ENCODE measurements at places on chromosomes 2 and 18.

- no peak for DNase-seq
Observed at GRCh38 chr2:69689466-69689865, 45.9 kb upstream of the AAK1 start.

DNA sequence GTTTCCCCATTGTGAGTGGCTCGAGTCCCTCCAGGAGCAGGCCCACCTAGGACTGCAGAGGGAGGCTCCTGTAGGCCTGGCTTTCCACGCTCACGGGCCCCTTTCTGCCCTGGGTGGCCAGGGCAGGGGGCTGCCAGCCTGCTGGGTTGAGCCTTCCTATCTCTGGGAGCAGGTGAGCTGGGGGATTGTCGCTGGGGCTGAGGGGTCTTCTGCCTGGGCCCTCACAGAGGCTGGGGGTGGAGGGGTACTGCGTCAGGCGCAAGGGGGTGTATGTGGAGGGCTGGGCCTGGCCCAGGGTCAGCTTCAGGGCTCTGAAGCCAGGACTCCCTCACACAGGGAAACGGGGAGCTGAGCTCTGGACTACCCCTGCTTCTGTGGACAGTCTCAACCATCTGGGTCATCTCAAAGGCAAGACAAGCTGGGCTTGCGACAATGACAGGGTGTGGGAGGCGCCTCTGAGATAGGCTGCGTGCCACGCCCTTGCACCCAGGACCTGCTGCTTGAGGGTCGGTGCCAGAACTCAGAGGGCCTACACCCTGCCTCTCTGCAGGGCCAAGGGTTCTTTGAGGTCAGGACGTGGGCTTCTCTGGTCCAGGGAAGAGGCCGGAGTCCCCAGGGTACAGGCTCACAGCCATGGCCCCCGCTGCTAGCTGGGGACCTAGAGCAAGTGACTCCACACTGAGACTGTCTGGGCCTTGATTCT, 206.1 kb downstream of the TWIST2 start:
- DNase-seq = no peak

- no peak for DNase-seq
Observed at GRCh38 chr2:109702250-109702985, 88.3 kb downstream of the SOWAHC start.

DNA sequence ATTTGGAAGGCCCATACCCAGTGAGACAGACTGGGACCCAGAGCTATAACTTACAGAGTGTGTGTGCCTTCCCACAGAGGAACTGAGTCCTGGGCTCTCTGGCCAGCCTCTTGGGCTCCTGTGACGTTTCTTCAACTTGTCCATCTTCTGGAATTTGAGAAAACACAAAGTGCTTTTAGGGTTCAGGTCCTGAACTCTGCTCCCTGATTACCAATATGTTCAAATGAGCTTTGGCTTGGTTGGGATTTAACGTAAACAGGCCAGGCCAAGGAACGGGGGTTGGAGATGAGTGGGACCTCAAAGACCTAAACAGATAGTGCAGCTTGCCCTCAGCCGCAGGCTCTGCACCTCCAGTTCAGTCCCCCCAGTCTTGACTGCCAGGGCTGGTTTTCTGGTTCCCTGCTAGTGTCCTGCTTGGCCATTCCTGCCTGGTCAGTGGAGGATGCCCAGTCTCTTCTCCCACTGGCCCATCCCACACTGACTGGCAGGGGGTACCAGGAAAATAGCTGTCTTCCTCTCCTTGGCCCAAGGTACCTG, 44.9 kb downstream of the TMEM17 start:
- no peak for DNase-seq

- DNase-seq = no peak
Observed at GRCh38 chr2:234412726-234413125, 84.2 kb downstream of the ARL4C start.

DNA sequence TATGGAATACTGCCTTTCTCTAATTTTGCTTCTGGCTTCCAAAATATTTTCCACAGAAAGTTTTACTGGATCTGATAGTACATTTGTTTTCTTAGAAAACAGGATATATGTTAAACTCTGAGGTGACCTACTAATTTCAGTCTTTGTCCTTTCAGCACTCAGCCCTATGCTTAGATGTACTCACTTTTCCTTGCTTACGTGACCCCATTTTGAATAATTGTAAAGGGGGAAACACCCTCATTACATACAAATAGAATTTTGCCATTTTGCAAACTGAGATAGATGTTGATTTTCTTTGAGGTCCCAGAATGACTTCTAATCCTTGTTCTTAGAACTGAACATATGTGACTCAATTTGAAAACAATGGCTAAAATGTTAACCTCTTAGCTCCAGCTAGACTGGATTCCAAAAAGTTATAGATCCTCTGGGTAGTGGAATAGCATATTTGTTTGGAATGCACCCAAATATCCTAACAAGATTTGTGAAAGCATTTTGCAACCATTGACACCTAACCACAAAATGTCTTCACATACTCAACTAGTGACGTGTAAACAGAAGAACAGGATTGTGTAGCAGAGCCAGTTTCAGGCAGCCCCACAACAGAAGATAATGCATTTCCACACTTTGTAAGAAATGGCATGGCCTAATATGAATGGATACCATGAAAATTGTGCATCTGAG, 44.8 kb upstream of the EHBP1 start:
- peak; percentile 39 for DNase-seq

GRCh38 chr2:98563394-98563793, 44.9 kb downstream of the COA5 start:
- no peak for DNase-seq

DNA sequence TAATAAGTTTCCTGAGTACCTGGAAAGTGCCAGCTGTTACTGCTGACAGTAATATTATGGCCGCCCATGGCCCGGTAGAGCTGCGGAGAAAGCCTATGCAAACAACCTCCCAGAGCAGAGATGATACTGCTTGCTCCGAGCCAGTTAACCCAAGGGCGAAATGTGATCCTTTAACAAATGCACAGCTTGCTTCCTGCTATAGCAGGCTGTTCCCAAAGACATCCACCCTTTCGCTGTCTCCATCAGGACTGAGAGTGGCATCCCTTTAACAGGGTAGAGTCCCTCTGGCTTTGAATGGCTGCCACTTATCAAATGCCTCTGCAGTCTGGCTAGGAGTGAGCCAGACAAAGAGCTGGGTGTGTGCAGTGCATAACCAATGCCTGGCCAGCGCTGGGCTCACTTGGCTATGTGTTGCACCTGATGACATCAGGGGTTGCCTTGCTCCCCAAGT, 69.7 kb upstream of the DAPL1 start:
- DNase-seq = no peak

GRCh38 chr18:29060349-29060748, 883.4 kb upstream of the CDH2 start:
- peak; percentile 47 for DNase-seq

GRCh38 chr2:231601356-231602229, 8.9 kb downstream of the TEX44 start:
- DNase-seq = peak; percentile 71

DNA sequence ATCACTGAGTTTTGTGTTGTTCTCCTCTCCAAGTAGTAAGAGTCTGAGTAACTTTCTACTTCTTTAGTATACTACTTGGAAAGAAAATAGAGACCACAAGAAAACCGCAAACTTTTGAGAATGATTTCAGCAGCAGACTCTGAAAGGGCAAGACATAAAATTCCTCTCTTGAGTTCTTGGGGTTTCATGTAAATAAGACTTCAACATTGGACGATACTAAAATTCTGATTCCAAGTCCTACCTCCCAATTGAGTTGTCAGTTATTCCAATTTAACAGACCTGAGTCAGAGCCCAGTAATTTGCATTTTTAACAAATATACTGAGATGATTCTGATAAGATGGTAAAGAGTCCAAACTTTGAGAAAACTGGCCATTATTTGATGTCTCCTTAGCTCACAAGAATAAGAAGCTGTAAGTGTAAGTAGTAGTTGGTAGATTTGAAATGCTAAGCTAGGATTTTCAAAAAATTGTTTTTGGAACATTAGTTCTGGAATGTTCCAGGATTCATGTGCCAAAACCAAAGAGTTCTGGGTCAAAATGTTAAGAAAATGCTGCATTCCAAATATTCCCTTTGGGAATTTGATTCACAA, 261.6 kb upstream of the SPOPL start:
- no peak for DNase-seq

- DNase-seq = no peak
Observed at GRCh38 chr2:239146011-239146641, 254.7 kb downstream of the HDAC4 start.

GRCh38 chr2:164739966-164740365, 101.7 kb downstream of the COBLL1 start:
- DNase-seq = no peak

- no peak for DNase-seq
Observed at GRCh38 chr2:105446501-105446900, 47.6 kb upstream of the FHL2 start.

GRCh38 chr2:5734859-5735520, 42.8 kb downstream of the SOX11 start:
- no peak for DNase-seq

- DNase-seq = no peak
Observed at GRCh38 chr2:235229236-235229635, 264.6 kb upstream of the AGAP1 start.

DNA sequence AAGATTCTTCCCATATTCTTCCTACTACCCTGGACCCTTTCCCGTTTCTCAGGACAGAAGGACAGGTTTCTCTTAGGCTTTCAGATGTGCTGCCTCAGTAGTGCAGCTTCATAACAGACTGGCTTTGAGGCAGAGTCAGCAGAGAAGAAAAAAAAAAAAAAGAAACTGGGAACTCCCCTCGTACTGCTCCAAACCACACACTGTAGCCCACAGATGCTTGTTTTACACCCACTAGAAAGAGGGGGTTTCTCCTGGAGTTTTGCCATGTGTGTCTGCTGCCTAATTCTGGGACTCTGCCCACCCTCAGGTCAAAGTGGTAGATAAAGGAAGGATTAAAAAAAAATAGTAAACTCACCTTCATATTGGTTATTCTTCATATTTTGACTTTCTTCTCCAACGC, 95.9 kb downstream of the NCOA1 start:
- no peak for DNase-seq

- no peak for DNase-seq
Observed at GRCh38 chr2:236046715-236047114, 121.5 kb downstream of the GBX2 start.

DNA sequence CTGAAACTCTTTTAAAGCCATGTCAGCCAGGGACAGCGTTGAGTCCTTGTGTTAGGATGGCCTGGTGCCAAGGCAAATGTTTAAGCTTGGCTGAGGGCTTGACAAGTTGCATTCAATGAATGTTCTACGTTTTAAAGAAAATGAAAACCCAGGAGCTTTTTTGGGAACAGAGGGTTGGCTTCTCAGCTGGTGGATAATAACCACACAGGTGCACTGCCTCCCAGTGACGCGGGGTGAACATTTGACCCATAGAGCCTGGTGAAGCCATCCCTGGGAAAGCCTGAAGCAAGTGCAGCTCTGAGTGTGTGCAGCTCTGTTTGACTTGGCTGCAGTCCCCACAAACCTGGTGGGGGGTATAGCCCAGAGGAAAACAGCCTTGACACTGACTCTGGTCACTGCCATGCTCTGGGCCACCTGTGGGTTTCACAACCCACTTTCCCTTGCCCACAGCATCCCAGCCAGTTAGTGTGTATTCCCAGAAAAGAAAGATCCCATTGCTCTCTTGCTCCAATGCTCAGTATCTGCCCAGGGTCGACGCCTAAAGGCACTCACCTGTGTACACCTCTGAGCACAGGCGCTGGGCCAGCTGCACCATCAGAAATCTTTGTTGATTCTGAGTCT, 874.9 kb downstream of the RNF144A start:
- no peak for DNase-seq

- no peak for DNase-seq
Observed at GRCh38 chr2:96243843-96244242, 22.0 kb downstream of the TMEM127 start.

- no peak for DNase-seq
Observed at GRCh38 chr2:288758-289361, 969 bp upstream of the ALKAL2 start.

GRCh38 chr2:167331636-167332232, 443.5 kb downstream of the XIRP2 start:
- DNase-seq = no peak

- DNase-seq = no peak
Observed at GRCh38 chr18:7892556-7892955, 325.4 kb downstream of the PTPRM start.

DNA sequence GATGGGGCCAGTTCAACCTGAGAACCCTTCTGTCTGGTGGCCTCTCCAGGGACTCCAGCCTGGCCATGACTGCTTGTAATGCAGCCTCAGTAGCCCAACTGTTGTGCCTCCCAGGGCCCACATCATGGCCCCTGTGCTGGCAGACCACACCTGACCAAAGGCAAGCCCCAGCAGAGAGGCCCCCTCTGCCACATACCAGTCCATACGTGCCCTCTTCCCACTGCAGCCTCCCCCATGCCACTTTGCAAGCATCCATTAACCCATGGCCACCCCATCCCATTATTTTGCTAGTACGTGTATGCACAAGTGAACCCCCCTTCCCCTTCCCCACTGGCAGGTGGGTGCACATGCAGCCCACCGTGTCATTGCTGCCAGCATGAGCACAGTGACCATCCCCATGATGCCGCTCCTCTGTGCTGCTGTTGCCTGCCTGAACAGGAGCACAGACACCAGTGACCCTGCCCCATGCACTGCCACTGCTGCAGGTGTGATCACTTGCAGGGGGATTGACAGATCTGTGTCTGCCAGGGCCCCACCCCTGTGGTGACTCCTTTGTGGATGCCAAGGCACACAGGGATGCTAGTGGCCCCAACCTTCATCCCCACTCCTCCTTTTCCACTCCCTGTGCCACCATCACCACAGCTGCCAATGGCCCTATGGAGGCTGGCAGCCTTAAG, 330.0 kb upstream of the DSEL start:
- no peak for DNase-seq

GRCh38 chr2:231189571-231190495, 8.6 kb upstream of the ARMC9 start:
- DNase-seq = no peak

DNA sequence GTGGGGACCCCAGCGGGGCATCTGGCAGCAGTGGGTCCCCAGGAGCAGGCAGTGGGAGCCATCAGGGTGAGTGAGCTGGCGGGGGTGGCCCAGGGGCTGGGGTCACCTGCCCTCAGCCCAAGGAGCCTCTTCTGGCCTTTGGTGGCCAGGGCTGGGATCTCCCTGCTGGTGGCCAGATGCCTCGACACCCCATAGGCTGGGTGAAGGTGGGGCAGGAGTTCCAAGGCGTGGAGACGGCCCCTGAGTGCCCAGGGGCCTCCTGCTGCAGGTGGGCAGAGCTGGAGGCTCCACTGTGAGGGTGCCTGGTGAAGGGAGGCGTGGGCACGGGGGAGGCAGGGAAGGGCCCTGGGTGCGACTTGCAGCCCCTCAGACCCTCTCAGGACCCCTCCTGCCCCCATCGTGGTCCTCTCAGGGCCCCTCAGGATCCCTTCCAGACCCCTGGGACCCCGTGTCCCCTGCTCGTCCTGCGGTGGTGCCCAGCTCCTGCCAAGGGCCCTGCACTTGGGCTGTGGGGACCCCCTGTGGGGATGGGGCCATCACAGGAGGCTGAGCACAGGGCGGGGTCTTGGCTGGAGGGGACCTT, 5.0 kb upstream of the GPR35 start:
- DNase-seq = no peak

Data from MV-4-11 (cell line).